ENCODE measurements at places on chromosomes 2 and 18.

GRCh38 chr2:12796657-12797056 lies 79.9 kb downstream of the TRIB2 start:
- DNase-seq, result no peak

- DNase-seq, result no peak
These were observed 31.1 kb downstream of the BIN1 start for GRCh38 chr2:127075821-127076220.

- DNase-seq, result no peak
These were observed 40.8 kb downstream of the KCMF1 start for GRCh38 chr2:85011747-85012146.

- no peak for DNase-seq
These were observed 35.4 kb downstream of the MGAT5 start for GRCh38 chr2:134289225-134289624.

- no peak for DNase-seq
These were observed 43.1 kb upstream of the KLHL14 start for GRCh38 chr18:32815881-32816280.

GRCh38 chr2:240452462-240453256 lies 17.2 kb downstream of the GPC1 start:
- no peak for DNase-seq

DNA sequence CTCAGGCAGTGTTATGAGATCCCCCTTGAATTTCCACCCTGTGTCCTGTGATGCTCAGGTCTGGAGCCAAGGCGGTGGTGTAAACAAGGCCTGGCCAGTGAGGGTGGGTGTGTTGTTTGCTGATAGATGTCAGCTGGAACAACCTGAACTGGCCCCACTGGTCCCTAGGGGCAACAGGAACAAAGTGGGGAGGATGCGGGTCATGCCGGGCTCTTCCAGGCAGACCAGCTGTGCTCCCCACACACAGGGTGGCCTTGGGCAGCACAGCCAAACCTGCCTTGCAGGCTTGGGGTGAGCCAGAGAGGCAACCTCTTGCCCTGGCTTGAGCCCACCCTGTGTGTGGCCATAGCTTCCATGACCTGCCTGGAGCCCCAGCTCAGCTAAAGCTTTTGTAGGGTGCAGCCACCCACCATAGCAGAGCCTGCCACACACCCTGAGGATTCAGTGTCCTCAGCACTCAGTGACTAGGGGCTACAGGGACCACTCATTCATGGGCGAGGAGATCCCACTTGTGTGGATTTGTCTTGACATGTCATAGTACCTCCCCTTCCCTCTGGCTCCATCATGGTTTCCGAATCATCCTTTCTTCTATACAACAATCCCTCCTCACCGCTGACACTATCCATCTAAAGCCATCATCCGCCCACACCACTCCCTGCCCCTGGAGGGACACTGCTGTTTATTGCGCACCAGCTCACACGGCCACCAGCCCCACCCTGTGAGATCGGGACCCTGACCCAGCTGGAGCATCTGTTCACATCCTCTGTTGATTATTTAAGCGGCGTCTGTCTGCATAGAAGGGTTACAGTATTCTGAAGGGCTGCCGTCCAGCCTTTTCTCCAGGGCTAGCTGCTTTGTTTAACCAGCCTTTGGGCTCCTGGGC lies 268.8 kb downstream of the CYP26B1 start:
- DNase-seq, result no peak

GRCh38 chr2:59018737-59019136 lies 777.6 kb upstream of the FANCL start:
- no peak for DNase-seq

GRCh38 chr18:2916184-2916583 lies 69.4 kb downstream of the EMILIN2 start:
- DNase-seq, result no peak

DNA sequence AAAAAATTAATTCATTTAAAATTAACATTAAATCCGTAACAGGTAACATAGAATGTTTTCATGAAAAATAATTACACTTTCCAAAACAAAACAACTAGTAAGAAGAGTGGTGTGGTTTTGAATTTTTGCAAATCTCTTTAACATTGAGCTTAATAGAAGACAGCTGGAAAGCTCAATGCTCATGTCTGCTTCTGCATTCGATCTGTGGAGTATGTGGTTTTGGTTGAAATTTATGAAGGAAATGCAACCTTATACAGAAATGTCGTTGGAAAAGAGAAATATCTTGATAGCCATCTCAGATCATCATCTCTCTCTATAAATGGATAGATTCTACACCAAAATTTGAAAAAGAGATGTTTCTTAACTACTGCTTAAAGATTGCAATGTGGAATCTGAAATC lies 17.3 kb upstream of the FHL2 start:
- no peak for DNase-seq

DNA sequence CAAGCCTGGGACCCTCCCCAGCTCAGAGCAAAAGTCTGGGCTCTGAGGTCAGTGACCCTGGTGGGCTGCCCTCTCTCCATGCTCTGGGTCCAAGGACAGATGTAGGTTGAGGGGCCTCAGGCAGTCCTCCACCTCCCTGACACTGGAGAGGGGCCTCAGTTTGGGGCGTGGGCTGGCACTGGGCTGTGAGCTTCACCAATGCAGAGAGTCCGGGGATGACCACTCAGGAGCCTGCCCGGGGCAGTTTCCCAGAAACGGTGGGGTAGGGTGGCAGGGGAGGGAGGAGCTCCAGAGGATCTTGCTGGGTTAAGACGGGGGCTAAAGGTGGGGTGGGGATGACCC lies 40.5 kb upstream of the SMAD7 start:
- no peak for DNase-seq

DNA sequence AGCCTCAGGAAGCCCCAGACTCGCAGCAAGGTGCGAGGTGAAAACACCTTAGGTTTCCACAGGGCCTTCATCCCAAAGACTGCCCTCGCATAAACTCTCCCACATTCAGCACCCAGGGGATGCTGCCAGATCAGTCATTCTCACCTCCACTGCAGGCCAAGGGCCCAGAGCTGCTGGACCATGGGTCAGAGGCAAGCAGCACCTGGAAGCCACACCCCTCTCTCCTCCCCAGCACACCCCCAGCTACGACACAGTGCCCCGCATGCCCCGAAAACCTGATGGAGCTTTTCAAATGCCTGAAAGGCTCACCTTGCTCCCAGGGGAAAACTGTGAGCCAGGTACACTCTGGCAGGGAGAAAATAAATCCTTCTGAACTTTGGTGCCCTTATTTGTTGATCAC lies 31.9 kb upstream of the LDLRAD4 start:
- no peak for DNase-seq

DNA sequence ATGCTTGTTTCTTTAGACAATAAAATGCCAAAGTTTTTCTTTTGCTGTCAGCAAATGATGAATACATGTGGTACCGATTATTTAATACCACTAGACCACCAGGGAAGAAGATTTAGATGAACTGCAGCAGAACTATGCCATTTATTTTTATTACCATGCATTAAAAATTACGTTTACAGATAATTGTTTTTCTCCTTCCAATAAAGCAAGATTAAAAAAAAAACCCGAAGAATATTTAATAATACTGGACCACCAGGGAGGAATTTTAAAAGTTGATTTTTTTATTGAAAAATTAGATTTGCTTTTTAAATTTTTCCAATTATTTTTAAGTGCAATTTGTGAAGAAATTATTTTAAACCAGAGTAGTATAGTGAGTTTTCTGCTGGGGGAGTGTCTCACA lies 170.3 kb upstream of the HNRNPA3 start:
- DNase-seq, result no peak

DNA sequence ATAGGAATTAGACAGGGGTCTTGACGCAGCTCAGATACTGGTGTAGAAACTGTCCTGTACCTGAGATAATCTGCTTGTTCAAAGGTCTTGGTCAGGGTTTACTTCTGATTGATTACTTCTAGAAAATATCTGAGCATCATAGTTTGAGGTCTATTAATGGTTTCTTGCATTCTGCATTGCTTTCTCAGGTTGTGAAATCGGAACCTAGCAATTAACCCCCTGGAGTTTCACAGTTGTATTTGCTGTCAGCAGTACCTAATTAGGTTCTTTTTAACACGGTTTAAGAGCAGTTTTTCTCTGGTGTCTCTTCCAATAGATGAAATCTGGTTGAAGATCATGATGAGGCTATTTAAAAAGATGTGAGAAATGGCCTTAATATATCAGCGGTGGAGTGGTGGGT lies 428.6 kb upstream of the SYT4 start:
- DNase-seq, result no peak

- no peak for DNase-seq
These were observed 213.0 kb downstream of the TNS1 start for GRCh38 chr2:217789736-217790181.

DNA sequence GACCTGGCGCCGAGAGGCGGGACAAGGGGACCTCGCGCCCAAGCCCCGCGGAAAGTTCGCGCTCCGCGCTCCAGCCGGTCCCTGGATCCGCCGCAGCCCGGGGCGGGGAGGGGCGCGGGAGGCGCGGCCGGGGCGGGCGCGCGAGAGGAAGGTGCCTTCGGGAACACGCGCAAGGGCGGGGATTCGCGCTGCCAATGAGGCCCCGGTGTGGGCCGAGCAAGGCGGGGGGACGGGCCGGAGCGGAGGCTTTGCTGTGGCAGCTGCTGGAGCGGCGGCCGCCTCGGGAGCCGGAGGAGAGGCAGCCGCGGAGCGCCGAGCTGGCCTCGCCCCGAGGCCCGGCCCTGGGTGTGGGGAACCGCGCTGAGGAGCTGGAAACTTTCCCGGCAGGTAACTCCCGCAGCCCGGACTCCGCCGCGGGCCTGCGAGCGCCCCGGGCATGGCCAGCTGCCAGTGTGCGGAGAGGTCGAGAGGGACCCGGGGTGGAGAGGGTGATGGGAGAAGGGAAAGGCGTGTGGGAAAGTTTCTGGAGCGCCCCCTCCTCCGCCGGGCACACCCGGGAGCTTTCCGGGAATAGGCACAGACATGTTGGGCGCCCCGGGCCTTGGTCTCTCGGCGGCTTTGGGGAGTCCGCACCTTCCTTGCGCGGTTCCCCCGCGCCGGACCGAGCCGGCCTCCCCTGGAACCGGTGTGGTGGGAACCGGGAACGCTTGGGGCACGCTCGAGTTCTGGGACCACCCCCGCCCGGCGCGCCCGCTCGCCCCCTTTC lies at the start of gene TANC1:
Gene TANC1, plus strand, starts transcription at position 245 of the 766 bp plus-strand sequence. CDS start 97,271 bp downstream, outside the sequence.
- DNase-seq, result no peak

GRCh38 chr18:27461957-27462356 lies 276.8 kb upstream of the CHST9 start:
- DNase-seq, result no peak

DNA sequence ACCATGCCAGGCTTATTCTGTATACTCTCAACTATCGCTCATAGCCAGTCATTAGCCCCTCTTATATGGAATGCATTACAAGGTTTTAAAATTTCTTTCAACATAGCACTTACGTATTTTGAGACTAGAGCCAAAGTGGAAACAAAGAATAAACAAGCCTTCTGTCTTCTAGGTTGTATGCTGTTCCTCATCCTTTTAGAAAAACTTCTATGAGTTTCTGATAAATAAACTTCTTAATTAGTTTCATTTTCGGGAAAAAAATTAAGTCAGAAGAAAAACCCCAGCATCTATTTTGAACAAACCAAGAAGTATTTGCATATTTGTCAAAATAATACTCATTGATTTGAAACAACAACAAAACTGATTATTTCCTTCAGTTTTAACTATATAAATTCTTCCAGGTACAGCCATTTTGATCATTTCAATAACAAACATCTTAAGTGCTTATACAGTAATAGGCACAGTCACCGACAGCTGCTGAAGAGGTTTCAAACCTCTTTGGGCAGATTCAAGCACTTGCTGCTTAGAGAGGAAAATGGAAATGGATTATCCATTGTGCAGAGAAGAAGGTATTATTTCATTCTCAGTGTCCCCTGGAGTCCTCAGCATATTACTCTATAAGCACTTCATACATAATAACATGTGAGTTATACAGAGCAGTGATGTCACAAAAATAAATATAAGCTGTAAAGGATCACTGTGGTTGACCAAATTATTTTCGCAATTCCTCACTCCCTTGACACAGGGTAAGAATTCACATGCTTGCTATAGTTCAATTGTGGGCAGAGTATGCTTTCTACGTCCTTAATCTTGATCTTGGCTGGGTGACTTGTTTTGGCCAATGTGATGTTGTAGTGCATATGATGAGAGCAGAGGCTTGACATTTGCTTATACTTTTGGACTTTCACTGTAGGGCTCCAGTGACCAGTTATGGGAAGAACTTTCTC lies 833.8 kb downstream of the TRIB2 start:
- no peak for DNase-seq

DNA sequence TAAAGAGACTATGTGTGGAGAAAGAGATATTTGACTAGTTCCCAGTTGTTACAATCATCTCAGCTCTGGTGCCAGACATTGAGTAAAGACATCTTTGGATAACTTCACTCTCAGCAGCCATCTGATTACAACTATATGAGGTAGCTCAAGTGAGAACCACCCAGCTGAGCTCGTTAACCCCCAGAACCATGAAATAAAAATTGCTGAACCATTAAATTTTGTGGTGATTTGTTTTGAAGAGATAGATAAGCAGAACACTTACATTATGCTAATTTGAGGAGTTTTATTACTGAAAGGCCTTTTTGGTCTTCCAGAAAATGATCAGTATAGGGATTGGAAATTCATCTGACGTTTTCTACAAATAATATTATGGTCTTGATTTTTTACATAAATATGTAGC lies 101.1 kb downstream of the PMS1 start:
- DNase-seq, result no peak

GRCh38 chr2:224915136-224915535 lies 127.1 kb downstream of the DOCK10 start:
- no peak for DNase-seq

- no peak for DNase-seq
These were observed 70.1 kb downstream of the PLEKHA3 start for GRCh38 chr2:178550352-178550751.

- no peak for DNase-seq
These were observed 762.0 kb upstream of the POU3F3 start for GRCh38 chr2:104091894-104092293.

GRCh38 chr2:106961328-106961727 lies 75.4 kb upstream of the ST6GAL2 start:
- no peak for DNase-seq

- DNase-seq, result no peak
These were observed 78.2 kb upstream of the GALNT3 start for GRCh38 chr2:165872101-165872791.

GRCh38 chr18:46338205-46338604 lies 234.0 kb downstream of the HAUS1 start:
- no peak for DNase-seq

DNA sequence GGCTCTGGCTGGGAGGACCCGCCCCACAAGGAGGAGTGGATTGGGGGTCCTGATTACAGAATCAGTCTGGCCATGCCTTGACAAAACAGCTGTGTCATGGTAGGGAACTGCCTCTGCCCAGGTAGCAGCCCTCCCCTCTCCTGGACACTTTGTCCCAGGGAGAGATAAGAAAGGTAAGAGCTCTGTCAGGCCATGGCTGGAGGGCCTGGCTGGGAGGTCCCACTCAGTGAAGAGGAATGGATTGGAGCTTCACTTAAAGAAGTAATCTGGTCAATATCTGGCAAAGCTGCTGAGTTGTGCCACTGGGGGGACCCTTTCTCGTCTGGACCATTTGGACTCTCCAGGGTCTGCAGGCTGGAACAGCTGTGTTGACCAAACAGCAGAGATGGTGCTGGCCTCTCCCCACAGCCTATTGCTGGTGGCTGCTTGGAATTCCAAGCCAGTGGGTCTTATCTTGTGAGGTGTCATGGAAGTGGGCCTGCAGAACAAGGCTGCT lies 75.4 kb downstream of the EPC2 start:
- no peak for DNase-seq

Measured in activated T-helper 1 cell treated with anti-CD3 and anti-CD28 coated beads, Interleukin-2, amount 50 U/mL, for 16 hours (primary cell).